ENCODE measurements at places on chromosomes 1 and 21. TPM values are rescaled to one million over a fixed set of nuclear protein-coding genes. Genes with fewer than 3 reads are reported as not detected.

The KCND3 gene
- 23.0 TPM for total RNA-seq

The HSD3B2 gene
- total RNA-seq = not detected

- DNase-seq = no peak
Observed at GRCh38 chr1:87135329-87135712, 193.4 kb upstream of the LMO4 start.

DNA sequence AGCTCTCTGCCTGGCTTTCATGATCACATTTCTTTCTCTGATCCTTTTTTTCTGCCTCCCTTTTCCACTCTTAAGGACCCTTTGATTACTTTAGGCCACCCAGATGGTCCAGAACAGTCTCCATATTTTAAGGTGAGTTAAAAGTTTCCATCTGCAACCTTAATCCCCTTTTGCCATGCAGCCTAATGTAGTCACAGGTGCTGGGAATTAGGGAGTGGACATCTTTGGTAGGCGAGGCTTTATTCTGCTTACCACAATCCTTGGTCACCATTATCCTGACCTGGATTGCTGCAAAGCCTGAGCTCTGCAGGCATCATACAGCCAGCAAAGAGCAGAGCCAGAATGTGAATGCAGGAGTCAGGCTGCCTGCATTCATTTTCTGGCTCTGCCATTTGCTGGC is 95.9 kb downstream of the XCL2 start:
- no peak for DNase-seq

The PPM1J gene
- 8.1 TPM for total RNA-seq

DNA sequence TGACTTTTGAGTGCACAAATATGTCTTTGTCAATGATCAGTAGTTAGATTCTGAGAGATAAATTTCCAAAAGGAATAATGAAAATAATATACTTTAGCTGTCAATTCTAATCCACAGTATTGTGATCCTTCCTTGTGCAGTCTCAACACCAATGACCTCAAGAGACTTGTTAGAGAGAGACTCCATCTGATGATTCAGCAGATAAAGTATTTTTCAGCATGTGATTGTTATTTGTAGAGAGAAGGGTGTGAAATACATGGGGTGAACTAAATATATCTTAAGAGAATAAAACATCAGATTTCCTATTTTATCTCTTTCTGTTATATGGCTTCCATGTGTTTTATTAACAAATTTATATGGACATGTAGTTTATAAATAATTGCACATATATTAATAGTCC is 5.9 kb upstream of the ZNF124 start:
- DNase-seq = no peak

- no peak for DNase-seq
Observed at GRCh38 chr1:89557445-89557825, 32.8 kb downstream of the LRRC8B start.

DNA sequence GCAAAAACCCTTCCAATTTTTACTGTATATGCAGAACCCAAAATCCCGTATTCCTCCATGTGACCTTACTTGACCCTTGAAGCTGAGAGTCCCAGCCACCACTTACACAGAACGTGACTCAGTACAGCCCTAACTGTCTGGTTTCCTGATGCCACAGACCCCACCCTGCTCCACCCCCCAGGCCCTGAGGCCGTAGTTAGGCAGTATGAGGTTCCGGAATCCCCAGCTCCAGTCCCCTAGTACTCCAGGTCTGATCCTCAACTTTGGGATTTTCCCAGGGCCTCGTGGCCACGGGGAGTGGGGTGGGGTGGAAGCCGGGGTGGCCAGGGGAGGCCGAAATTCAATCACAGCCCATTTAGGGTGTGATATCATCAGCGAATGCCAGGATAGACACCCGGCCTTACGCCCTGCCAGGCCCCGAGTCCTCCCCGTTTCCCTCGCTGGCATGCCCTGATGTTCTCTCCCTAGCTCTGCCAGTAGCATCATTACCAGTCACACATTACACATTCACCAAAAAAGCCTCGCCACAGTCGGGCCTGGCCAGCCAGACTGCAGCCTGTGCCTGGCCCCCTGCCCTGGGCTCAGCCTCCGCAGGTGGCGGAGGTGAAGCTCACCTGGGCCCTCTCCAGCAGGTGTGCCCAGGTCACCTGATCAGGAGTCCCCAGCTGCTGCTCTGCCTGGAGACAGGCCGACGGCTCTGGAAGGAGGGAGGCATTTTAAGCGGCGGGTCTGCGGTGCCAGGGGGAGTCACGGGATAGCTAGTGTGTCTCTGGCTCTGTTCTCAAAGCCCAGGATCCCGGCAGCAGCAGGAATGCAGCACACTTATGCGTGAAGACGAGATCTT is 70.8 kb downstream of the SCCPDH start:
- no peak for DNase-seq

- no peak for DNase-seq
Observed at GRCh38 chr1:97925151-97925550, 4.3 kb upstream of the DPYD start.

DNA sequence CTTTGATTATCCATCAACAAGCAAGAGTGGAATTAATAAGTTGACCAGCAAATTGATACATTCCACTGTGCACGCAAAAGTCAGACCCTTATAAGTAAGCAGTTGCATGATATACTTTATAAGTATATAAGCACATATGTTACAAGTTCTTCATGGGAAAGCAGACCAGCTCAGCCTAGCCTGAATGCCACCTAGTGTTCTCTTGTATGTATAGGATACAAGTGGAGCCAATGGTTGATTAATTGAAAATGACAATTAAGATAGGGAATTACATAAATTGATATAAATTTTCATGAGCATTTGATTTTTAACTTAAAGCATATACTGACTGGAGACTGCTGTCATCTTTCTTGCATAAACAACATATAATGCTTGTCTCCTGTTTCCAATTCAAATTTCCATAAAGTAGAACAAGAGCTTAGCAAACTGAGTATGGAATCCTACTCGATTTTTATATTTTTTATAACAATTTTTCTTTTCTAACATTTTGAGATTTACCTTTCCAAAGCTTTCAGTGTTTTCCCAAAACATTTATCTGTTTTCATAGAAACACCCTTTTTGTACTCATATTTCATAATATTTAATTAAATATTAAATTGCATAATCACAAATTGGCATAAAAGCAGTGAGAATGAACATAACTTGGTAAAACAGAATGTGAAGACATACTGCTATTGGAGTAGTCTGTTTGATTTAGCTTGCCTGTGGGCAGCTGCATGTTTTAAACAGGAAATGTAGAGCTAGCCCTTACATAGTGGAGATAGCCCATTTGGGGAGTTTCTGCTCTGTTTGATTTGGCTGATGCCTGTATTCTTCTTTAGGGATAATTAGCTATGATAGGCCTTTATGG is 62.8 kb downstream of the MAGI3 start:
- DNase-seq = no peak
